Heart left ventricle (tissue), 16 donors: ENCODE measurements at places on chromosomes 5 and 9.

GRCh38 chr5:10724781-10725507 is 36.1 kb downstream of the DAP start:
- peak; percentile 74 for DNase-seq

- no peak for DNase-seq
Measured at GRCh38 chr9:124010303-124010664, 1.3 kb upstream of the LHX2 start.

GRCh38 chr5:58800356-58800755 is 217.5 kb downstream of the RAB3C start:
- DNase-seq, result no peak

- DNase-seq, result no peak
Measured at GRCh38 chr5:2761921-2762488, 10.5 kb upstream of the IRX2 start.

- no peak for DNase-seq
Measured at GRCh38 chr9:33307067-33307466, 16.8 kb downstream of the NFX1 start.

DNA sequence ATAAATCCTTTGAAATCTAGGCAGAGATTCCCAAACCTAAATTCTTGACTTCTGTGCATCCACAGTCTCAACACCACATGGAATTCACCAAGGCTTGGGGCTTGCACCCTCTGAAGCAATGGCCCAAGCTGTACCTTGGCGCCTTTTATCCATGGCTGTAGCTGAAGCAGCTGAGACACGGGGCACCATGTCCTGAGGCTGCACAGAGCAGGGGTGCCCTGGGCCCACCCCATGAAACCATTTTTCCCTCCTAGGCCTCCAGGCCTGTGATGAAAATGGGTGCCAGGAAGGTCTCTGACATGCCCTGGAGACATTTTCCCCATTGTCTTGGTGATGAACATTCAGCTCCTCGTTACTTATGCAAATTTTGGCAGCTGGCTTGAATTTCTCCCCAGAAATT is 158.6 kb upstream of the NUDT12 start:
- no peak for DNase-seq

- no peak for DNase-seq
Measured at GRCh38 chr5:8945972-8946371, 599.9 kb downstream of the SEMA5A start.

DNA sequence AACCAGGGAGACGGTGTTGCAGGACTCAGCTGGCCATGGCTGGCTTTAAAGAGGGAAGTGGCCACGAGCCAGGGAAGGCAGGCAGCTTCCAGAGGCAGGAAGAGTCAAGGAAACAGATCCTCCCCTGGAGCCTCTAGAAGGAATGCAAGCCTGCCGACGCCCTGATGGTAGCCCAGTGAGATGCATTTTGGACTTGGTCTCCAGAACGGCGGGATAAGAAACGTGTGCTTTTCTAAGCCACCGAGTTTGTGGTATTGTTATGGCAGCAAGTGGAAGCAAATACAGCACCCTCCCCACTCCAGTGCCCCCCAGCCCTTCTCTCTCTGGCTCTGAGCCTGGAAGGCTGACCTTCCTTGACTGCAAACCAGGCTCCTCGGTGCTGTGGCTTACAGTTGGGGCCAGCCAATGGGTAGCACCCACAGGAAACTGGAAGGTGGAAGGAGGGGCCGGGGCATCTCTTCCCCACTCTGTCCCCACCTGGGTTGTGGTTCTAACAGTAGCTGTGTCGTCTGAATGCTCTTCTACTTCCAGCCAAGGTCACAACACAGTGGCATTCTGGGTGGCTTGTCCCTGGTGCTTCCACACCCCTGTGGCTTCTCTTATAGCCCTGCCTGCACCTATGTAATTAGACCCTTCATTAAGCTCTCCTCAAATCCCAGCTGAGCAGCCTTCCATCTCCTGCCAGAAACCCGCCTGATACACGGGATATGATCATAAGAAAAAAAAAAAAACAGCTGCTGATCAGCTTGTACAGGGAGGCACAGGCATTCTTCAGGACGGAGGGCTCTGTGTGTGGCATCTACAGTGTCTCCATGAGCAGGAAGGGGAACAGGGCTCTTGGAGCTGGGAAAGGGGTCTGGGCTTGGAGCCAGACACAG is 29.9 kb upstream of the UNC5A start:
- DNase-seq, result no peak

GRCh38 chr9:102000956-102001355 is 262.5 kb upstream of the GRIN3A start:
- no peak for DNase-seq

DNA sequence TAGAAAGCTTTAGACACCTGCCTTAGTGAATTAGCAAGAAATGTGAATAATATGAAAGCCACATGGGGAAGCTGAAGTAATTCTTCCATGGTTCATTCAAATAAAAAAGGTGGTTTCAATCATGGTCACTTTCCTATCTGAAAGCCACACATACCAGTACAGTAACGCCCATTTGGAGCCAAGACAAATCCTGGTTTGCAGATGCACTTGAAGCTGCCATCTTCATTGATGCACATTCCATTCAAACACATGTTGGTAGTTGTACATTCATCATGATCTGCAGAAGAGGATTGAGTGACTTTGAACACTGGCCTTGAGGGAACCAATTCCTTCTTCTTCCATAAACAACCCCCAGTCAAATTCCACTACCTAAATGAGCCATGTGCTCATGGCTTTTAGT is 161.5 kb downstream of the FBN2 start:
- DNase-seq, result no peak

GRCh38 chr9:126228781-126229444 is 97.7 kb upstream of the MVB12B start:
- peak; percentile 50 for DNase-seq

DNA sequence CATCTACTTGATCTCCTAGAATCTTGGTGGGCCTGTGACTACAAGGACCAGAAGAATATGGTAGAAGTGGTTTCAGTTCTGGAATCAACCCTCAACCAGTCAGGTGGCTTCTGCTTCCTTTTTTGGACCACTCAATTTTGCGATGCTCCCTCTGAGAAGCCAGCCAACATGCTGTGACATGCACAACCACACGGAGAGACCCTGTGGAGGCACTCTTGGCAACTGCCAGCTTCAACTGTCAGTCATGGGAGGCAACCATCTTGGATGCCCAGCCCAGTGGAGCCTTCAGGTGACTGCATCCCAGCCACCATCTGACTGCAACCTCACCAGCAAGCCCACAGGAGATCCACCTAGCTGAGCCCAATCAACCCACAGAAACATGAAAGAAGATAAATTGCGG is 137.3 kb downstream of the FAM114A2 start:
- no peak for DNase-seq

- DNase-seq, result no peak
Measured at GRCh38 chr5:141672841-141673813, 8.9 kb downstream of the ARAP3 start.

DNA sequence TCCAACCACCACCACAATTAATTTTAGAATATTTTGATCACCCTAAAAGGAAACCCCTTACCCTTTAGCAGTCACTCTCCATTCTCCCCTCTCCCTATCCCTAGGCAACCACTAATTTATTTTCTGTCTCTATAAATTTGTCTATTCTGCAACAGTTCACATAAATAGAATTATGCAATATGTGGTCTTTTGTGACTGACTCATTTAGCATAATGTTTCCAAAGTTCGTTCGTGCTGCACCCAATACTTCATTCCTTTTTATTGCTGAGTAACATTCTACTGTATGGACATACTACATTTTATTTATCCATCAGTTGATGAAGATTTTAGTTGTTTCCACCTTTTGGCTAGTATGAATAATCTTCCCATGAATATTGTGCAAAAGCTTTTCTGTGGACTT is 18.2 kb upstream of the CDC20B start:
- no peak for DNase-seq

- peak; percentile 39 for DNase-seq
Measured at GRCh38 chr5:81393783-81394718, at the start of gene ACOT12. Gene ACOT12, minus strand, starts transcription at chr5:81394134. Its CDS starts 20 bp downstream, at chr5:81394114.

DNA sequence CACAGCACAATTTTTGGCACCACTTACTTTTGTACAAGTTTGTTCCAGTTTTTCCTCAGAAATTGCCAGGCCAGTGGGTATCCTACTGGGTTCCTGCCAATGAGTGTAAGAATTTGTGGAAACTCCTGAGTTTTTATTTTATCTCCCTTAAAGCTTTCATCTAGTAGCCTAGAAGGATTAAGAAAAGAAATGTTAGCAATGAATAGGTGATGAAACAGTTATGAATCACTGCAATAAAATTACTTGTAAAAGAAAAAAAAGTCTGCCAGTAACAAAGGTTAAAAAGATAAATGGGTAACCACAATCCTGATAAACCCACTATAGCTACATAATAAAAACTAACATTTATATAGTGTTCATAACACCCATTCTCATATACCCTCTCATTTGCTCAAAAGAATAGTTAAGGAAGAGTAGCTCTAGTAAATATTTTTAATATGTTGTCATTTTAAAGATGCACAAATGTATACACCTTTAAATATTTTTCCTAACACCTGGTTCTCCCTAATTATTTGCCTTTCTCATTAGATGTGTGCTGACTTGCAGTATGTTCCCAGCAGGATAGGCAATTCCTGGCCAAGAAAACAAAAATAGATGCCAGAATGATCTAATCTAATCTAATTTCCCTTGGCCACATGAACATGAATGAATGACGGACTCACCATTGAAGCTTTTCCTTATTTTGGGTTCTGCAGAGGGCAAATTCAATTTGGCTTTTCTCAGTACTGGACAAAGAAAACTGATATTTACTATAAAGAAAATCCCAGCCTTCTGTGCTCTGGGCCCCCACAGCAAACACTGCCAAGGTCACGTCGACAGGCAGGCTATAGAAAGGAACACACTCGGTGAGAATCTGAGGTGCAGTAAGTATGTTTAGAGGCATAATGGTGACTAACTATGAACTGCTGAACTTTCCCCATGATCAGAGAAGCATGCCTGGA is 26.4 kb downstream of the ERAP1 start:
- no peak for DNase-seq

DNA sequence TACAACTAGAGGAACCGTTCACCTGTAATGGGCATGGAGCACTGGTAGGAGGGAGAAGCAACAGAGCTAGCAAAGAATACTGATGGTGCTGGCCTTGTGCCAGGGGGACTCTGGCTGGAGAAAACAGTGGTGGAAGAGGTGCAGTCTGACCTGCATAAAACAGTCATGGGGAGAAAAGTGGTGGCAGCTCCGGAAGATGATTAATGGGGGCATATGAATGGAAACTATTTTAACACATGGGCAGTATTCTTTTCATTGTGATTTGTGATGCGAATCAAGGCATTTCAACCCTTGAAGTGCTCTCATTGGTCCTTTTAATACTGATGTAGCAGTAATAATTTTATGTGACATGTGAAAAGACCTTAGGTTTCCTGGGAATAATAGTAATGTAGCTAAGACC is 219.6 kb downstream of the ADAMTS6 start:
- peak; percentile 29 for DNase-seq

DNA sequence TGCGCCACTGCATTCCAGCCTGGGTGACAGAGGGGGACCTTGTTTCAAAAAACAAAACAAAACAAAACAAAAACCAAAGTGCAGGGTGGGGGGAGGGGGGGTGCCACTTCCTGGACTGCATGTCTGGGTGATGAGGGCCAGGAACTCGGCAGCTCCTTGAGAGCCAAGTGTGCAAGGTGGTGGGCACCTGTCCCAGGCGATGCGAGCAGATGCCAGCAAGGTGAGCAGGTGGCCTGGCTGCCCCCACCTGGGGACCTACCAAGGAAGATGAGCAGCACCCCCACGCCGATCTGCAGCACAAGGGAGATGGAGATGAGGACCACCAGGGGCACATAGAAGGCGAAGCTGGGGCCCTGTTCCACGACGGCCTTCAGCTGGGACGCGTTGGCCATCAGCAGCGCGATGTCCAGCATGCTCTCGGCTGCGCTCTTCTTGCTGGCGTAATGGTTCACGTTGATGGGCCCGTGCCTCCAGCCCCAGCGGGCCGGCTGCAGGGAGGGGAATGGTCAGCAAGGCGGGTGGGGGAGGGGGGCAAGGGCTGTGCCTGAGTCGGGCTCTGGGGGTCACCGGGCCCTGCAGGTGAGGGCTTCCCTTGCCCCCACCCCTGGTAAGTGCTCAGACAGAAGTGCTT is 7.8 kb downstream of the NINJ1 start:
- no peak for DNase-seq

- peak; percentile 74 for DNase-seq
Measured at GRCh38 chr9:127860260-127860659, 5.8 kb upstream of the ENG start.

GRCh38 chr5:32273821-32274220 is 38.9 kb downstream of the MTMR12 start:
- DNase-seq, result no peak

DNA sequence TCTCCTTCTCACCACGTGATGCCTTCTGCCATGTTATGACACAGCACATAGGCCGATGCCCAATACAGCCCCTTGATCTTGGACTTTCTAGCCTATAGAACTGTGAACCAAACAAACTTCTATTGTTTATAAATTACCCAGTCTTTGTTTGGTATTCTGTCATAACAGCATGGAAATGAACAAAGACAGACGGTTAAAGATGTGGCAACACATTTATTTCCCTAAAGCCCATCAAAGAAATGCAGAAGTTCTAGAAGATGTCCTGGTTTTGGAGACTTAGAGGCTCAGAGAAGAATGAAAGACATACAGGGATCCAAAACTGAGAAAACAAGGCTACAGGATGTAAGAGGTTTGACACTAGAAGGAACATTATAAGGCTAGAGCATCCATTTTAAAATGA is 600.8 kb upstream of the DAB2 start:
- no peak for DNase-seq

GRCh38 chr9:132472199-132472598 is 62.2 kb downstream of the CFAP77 start:
- DNase-seq, result no peak

DNA sequence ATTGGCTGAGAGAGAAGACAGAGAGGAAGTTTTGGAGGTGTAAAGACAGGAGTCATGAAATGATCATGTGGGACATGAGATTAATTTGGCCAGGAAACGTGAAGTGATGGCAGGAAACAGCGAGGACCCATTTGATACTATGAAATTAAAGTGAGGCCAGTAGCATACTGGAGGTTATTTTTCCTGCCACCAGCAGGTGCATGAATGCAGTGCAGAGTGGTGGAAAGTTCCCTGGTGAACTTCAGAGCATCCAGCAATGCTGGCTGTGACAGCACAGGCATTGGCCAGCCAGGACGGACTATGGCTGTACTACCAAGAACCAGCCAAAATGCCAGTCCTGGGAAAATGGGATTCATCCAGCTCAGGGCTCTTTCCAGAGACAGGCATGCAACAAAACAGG is 152.2 kb downstream of the SYK start:
- DNase-seq, result no peak

- DNase-seq, result no peak
Measured at GRCh38 chr9:19138084-19138483, 10.8 kb upstream of the PLIN2 start.
